Dorsolateral prefrontal cortex (tissue), 122 donors: ENCODE measurements at places on chromosomes 11 and 22. TPM values are rescaled to one million over a fixed set of nuclear protein-coding genes. Genes with fewer than 3 reads are reported as not detected.

The PLET1 gene
- not detected for total RNA-seq

The METTL15 gene
- 24.4 TPM for total RNA-seq

The PGA5 gene
- not detected for total RNA-seq

The PATE4 gene
- total RNA-seq, result not detected

- no peak for DNase-seq
Measured at GRCh38 chr11:119369132-119369925, 12.2 kb downstream of the USP2 start.

DNA sequence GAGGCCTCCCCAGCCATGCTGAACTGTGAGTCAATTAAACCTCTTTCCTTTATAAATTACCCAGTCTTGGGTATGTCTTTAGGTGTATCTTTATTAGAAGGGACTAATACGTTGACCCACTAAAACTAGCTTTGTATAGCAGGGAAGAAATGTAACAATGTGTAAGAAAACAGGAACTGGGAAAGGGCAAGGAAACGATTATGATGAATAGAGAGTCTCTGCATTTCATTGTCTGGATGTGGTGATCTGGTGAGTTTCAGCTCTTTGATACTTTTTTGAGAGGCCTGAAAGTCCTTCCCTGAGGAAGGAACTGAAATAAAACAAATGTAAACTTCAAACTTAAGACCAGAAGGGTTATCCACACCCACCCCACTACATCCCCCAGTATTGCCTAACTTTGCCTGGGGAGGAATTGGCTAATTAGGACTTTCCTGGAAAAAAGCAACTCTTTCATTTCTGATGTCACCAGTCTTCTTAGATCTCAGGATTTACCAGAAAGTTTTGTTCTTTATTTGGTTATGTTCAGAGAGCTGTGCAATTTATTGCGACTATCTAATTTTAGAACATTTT, 119.0 kb downstream of the LDLRAD3 start:
- no peak for DNase-seq

GRCh38 chr11:35047179-35047578, 91.8 kb upstream of the CD44 start:
- DNase-seq, result no peak

DNA sequence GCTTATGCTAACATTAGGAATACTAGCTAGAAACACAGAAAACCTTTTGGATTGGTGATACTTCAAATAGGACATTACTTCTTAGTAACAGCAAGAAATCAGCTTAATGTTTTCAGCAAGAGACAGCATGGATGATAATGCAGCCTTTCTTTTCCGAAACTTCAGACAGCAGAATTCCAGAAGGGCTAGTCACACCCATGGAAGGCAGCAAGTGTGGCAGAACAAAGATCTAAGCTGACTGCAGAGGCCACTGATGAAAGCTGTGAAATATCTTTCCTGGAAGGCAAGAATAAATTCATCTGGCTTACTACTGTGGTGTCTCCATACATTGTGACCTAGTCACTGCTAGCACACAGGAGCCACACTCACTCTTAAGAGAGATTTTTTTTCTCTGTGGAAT, 100.3 kb downstream of the CCDC83 start:
- no peak for DNase-seq

DNA sequence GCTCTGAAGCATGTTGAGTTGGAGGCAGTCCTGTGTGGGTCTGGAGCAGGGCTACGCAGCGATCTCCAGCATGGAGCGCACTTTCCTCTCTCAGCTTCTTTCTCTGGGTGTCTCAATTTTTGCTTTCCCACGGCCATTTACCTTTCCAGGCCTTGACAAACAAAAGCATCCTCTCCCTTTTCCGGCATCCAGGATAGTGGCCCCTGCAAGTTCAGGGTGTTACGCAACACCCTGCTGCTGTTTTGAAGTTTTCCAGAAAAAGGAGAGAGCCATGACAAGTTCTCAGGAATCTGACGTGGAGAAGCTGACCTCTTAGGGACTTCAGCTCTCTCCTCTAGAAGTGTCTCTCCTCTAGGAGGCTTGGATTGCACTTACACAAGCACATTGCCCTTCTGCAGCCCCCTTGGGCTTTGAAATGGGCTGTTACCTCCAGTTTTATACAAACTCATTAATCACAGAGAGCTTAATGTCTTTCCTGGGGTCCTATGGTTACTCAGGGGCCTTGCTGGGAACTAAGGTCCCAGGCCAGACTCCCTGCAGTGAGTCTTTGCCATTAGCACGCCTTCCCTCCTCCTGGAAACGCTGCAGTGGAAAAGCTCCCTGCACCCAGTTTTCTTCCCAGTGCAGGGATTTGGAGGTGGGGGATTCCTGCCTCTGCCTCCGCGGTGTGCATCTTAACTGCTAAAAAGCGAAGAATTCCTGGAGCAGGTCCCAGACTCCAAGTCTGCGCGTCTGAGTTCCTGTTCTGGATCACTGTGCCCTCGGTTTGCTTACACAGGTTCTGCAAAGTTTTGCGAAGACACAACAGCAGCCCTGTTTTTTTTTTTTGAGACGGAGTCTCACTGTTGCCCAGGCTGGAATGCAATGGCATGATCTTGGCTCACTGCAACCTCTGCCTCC, 80.4 kb downstream of the BARX2 start:
- DNase-seq, result no peak

DNA sequence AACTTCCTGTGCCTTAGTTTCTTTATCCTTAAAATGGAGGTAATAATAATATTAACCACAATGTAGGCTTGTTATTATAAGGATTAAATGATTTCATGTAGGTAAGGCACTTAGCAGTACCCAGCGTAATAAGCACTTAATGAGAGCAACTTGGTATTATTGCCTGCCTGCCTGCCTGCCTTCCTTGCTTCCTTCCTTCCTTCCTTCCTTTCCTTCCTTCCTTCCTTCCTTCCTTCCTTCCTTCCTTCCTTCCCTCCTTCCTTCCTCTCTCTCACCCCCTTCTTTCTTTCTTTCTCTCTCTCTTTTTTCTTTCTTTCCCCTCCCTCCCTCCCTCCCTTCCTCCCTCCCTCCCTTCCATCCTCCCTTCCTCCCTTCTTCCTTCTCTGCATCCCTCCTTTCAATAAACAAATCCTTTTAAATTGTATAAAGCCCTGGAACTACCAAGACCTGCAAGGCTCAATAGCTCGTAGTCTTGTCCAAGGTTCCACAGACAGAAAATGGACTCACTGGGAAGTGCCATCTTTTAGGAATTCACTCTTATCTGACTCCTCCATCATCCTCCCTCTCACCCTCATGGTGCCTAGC, 20.7 kb upstream of the TIMP3 start:
- DNase-seq, result no peak

DNA sequence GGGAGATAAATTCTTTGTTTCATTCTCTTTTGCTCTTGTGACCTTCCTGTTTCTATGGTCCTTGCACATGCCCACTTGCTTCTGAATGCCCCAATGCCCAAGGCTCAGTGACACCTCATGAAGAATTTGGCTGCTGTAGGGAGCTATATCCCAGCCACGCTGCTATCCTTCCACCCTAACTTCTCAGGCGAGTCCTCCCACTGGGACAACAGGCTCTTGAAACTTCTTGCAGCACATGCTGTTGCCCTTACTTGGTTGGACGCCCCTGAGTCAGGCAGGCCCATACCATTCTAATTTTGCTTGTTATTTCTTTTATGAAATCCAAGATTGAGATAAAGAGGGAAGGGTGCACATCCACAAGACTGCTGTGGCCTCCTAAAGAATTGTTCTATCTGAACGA, 57.6 kb upstream of the BLID start:
- no peak for DNase-seq

DNA sequence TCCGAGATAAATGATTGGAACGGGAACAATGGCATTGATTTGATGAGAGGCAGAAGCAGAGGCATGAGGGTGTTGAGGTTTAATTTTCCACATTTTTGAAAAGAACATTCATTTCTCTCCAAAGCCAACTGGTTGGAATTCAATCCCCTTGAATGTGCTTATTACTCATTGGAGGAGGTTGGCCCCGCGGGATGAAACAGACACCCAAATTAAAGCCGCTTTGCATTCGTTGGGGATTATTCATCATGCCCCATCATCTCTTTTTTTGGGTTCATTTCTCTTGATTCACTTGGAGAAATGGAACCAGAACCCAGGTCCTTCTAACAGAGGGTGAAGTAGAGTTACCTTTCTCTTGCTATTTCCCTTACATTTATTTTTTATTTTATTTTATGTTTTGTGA, 47.6 kb upstream of the PARVG start:
- no peak for DNase-seq

GRCh38 chr11:65912845-65913244, 6.0 kb downstream of the C11orf68 start:
- no peak for DNase-seq

- DNase-seq, result no peak
Measured at GRCh38 chr11:33291004-33291777, 34.0 kb downstream of the HIPK3 start.

DNA sequence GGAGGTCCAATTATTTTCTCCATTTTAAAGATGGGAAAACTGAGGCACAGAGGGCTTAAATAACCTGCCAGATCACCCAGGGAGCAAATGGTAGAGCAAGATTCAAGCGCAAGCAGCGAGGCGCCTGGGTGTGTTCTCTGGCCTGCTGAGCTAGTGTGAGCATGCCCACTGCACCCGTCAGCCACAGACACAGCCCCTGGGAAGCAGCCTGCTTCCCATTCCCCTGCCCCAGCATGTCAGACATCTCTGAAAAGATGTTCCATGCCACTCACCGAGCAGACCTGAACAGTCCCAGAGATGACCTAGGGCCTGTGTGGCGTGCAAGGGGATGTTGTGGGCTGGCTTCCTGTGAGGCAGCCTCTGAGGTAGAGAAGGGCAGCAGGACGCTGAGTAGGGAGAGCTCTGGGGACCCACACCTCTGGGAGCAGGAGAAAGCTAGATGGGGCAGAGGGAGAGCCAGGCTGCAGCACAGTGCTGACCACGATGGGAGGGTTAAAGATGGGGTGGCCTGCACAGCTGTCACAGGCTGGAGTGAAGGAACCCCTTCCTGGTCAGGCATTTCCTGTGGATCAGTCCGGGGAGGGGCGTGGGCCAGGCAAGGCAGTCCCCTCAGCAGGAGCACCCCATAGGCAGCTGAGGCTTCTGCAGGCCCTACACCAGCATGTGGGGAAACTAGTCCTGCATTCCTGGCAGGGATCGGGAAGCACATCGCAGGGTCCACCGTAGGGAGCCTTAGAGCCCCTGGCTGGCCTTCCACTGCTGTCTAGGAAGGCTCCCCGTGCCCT, 101.4 kb downstream of the GALNT18 start:
- no peak for DNase-seq

DNA sequence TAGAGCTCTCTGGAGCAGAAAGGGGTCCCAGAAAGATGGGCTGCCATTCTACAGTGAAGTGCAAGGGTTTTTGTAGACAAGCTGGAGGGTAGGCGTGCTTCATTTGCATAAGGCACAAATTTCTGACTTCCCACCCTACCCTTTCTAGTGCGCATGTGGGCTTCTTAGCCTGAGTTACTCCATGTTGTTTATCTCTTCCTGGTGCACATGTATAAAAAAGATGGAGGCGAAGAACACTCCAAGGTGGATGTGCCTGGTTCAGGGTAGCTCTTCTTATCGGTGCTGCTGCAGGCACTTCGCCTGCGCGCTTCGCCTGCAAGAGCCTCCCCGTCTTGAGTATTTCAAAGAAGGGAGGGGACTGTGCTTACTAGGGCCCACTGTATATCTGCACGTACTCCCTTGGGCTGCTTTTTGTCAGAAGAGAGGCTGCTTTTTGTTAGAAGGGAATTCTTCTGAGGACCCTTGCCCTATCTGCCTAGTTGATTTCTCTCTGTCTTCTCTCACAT, 1047.3 kb upstream of the CNTN5 start:
- DNase-seq, result no peak

- DNase-seq, result no peak
Measured at GRCh38 chr11:33706966-33707365, 6.3 kb upstream of the C11orf91 start.

GRCh38 chr11:92136797-92137196, 87.8 kb upstream of the FAT3 start:
- no peak for DNase-seq

DNA sequence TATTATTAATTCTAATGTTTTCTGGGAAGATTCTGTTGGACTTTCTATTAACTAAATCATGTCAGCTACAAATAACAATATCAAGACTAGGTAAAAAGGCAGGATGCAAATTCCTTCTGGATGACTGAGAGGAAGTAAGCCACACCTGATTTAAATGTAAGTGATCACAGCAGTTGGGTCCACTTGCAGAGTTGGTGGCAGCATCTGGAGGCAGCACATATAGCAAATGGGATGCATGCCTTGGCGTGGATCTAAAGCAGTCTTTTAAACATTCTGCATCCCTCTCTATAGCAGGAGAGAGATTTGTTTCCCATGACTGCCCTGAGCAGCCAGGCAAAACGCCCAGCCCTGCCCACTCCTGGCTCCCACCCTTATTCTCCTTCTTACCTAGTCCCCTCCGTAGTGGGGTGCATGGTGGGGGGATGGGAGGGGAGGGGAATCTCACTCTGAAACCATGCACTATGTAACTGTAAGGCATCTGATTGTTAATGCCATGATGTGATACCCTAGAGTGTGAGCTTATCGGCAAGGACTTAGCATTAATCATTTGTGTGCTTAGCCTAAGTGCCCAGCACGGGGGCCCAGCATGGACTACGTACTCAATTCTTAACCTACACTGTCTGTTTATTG, 130.3 kb downstream of the EFCAB6 start:
- no peak for DNase-seq

- no peak for DNase-seq
Measured at GRCh38 chr11:11313902-11314692, 39.0 kb downstream of the CSNK2A3 start.

DNA sequence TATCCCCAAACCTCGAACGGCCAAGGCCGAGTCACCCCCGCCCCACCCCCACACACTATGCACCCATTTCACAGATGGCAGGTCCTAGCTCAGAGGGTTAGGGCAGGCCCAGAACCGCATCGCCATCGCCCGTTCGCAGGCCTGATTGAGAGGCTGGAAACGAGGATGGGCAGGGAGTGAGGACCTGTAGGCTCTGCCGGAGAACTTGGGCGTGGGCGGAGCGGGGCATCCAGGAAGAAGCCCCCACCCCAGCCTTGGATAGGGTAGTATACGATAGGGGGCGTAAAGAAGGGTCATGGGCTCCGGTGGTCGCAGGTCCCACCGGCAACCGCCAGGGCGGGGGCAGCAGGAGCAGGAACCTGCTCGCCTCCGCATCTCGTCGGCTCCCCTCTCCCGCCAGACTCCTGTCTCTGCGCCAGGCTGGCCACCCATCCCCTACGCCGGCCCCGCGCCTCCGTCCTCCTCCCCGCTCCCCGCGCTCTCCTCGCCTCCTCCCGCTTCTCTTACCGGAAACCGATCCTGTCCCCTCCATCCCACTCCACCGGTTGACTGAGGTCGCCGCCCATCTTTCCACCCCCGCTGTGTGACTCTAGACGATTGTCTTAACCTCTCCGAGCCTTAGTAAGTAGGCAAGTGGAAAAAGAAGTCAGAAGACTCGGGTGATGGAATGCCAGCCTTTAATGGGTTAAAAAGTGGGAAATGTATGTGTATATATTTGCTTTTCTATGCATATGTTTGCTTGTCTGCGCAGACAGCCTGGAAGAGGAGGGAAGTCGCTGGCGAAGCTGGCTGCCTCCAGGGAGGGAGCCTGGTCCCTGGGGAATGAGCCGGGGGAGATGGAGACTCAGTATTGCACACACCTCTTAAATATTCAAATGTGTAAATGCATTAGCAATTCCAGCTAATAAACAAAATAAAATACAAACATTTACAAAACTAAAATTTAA, 52.8 kb downstream of the CYTH4 start:
- DNase-seq, result no peak

GRCh38 chr11:13786688-13787087, 118.2 kb downstream of the FAR1 start:
- DNase-seq, result no peak
